ENCODE measurements at places on chromosomes 1 and 21.
A peak's percentile ranks its signal among the peaks of the same experiment; 100 is the strongest.

DNA sequence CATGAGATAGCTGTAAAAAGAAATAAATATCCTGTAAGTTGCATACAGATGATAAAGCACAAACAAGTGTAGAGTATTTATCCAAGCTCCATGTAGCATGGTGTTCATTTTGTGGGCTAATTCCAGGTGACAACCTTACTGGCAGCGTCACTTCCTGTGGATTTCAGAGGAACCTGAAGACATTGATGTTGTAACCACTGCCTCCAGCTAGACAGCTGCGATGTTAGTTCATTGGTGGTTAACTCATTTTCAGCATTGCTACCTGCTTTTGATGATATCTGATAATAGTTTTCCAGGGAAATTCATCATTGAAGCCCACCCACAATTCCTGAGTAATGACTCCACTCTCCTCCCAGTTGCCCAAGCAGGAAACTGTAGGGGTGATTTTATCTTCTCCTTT is 3.0 kb downstream of the HSD3B1 start:
- DNase-seq = no peak

- no peak for DNase-seq
Observed at GRCh38 chr1:201460814-201461644, 8.0 kb downstream of the PHLDA3 start.

- no peak for DNase-seq
Observed at GRCh38 chr1:234771642-234772344, 161.8 kb upstream of the IRF2BP2 start.

DNA sequence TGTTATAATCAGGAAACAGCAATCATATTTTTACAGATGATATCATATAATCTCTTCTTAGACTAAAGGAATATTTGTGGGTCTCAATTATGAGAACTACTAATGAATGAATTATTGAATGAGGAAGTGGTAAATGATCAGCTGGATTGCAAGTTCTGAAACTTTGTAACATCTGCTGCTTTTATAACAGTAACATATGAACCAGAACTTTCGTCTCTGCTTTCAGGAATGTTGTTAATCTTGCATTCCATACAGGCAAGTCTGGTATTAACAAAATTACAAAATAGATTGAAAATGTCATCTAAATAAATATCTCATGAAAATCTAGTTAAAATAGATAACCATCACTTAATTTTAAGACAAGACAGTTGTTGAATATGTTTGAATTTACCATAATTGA is 110.5 kb upstream of the COL11A1 start:
- DNase-seq = no peak

DNA sequence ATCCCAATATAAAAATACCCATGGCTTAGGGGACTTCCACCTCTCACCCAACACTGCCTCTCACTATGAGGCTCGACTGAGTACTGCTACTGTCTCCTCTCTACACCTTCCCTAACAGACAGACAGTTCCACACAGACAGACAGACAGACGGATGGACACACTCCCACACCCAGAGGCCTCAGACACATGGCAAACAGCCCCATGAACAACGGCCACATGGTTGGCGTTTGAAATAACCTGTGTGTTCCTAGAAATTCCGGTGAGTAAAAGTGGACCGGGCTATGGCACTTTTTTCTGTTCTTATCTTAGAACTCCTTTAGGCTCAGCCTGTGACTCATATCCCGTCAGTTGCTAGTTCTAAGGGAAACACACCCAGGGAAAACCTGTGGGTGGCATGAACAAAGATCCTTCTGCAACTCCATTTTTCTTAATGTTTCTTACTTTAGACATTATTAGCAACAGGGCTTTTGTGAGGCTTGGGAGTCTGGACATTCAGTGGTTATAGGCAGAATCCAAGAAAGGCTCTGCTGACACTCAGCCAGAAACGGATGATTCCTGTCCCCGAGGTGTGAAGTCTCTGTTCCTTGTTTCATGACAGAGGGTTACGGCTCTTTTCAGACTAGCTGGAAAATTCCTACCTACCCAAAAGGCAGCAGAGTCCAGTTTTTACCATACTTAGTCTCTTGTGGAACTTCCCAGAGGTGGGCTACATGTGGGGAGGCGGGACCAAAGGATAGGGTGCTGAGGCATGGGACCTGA is 90.5 kb upstream of the TLR5 start:
- no peak for DNase-seq

DNA sequence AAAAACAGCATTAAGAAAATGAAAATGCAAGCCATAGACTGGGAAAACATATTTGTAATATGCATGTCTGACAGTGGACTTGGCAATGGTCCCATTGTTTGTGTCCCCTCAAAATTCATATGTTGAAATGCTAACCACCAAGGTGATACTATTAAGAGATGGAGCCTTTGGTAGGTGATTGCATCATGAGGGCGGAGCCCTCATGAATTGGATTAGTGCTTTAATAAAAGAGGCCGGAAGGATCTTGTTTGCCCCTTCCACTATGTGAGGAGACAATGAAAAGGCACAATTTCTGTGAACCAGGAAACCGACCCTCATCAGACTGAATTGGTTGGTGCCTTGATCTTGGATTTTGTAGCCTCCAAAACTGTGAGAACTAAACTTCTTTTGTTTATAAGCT is 232.3 kb downstream of the GPR52 start:
- peak; percentile 9 for DNase-seq
